AG09309 (cell line): ENCODE measurements at places on chromosomes 3 and 15.

- no peak for DNase-seq
Measured at GRCh38 chr3:127158614-127159229, 34.2 kb upstream of the PRR23E start.

GRCh38 chr3:13880811-13881156 lies 913 bp upstream of the WNT7A start:
- DNase-seq = no peak

DNA sequence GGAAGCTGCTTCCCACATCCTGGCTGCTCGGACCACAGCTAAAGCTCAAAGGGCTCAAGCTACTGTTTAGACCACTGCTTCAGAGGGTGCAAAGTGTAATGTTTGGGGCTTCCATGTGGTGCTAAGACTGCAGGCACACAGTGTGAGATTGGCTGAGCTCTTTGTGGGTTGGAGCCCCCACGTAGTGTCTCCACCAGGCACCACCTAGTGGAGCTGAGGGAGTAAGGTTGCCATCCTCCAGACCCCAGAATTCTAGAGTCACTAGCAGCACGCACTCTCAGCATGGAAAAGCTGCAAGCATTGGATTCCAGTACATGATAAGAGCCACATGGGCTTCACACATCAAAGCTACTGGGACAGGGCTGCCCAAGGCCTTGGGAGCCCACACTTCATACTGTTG lies 9.3 kb downstream of the MKRN3 start:
- DNase-seq = no peak

- no peak for DNase-seq
Measured at GRCh38 chr3:37809846-37810447, 51.7 kb upstream of the CTDSPL start.

DNA sequence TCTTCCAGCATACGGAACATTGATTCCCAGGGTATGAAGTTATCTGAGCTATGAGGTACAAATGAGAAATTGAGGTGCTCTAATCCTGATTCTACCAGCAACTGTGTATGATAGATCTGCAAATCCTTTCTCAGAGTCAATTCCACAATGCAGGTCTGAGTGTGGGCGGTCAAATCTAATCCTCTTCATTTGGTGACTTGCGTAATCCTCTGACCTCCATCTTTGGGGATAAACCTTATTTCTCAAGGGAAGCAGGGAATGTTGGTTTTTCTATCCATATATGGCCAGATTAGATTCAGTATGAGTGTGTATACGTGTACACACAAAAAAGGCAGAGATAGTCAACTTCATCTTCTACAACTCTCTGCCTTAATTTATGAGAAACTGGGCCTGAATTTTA lies 348.4 kb upstream of the IL12A start:
- no peak for DNase-seq

DNA sequence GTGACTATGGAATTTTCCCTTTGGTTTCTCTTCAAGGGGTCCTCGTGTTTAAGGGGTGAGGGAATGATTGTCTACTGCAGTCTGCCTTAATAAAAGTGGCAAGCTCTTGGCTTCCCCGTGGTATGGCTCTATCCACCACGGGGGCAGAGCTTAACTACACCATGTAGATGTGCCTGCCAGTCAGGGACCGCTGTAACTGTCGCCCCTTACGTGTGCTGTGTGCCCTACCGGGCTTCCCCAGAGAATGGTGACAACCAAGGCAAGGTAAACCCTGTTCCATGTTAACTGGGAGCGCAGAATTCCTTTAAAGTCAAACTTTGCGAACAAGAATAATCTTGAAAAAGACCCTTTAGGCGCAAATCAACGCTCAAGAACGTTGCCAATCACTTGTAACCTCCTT lies 966 bp upstream of the C3orf80 start:
- DNase-seq = no peak

DNA sequence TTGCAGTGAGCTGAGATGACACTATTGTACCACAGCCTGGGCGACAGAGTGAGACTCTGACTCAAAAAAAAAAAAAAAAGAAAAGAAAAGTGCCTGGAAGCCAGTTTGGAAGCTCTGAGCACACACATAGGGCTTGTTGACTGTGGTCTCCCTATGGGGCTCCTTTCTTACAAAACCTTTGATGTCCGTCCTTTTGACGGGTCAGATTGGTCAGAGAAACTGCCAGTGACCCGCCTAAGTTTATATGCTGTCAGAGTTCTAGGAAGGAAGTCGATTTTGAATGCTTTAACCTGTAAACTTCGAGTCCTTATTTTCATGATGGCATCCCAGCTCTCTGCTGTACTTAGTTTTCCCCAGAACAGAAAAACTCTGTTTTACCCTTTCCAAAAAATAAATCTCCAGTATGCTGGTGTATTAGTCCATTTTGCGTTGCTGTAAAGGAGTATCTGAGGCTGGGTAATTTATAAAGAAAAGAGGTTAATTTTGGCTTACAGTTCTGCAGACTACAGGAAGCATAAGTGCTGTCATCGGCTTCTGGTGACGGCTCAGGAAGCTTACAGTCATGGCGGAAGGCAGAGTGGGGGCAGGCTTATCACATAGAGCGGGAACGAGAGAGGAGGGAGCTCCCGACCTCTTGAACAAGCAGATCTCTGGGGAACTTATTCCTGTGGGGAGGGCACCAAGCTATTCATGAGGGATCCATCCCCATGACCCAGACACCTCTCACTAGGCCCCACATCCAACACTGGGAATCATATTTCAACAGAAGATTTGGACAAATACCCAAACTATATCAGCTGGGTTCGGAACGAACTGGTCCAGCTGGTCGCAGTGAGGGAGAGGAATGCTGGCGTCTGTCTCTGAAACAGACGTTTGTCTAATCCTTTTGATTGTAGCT lies 72.3 kb downstream of the LMLN start:
- no peak for DNase-seq

DNA sequence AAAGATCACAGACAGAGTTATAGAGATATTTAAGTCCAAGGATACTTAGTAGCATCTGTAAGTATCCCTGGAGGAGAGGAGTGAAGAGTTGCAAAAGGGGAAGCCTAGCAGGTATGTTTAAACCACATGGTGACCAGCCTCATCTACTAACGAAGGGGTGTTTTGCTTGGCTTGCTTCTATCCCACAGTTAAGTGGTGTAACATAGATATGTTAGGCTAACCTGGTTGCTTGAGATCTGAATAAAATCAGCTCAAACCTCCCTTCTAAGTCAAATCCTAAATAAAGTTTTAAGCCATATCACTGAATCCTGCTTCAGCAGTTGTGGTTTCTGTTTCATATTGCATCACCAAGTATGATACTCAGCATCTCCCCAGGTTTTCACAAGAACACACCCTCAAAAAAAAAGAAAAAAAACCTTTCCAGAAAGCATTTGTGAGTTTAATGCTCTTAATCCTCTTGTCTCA lies 880.2 kb downstream of the ROBO1 start:
- no peak for DNase-seq

- no peak for DNase-seq
Measured at GRCh38 chr3:43017004-43017403, 37.9 kb downstream of the GASK1A start.

GRCh38 chr3:58176827-58177489 lies 33.8 kb downstream of the DNASE1L3 start:
- DNase-seq = no peak

- DNase-seq = peak; percentile 65
Measured at GRCh38 chr3:23650371-23651140, 155.2 kb upstream of the UBE2E1 start.

GRCh38 chr15:94674296-94674695 lies 442.9 kb downstream of the MCTP2 start:
- DNase-seq = no peak

DNA sequence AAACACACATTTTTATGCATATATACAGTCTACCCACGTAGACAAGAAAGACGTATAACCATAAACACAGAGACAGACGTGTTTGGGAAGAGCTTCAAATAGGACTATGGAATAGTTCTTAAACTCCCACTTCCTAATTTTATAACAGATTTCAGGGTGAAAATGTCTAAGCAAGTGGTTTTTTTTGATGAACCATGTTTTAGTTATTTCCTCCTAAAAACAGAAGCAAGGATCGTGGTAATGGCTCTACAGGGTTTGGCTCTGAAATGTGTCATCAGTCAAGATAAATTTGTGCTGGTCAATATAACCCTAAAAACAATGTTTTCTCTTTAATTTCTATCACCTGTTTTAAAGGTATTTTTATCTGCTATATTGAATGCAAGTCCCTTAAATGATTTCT lies 58.2 kb downstream of the FMN1 start:
- no peak for DNase-seq

DNA sequence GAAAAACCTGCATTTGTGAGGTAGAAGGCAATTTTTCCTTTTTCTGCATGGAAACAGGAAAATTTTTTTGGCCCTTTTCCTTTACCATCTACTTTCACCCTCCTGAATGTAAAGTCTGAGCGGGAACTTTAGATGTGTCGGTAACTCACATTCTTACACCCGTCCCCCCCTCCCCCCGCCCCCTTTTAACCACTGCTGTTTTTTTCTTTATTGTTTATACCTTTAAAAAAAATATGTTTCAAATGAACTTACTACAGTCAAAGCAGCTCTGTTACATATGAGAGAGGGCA lies 487 bp upstream of the HES1 start:
- DNase-seq = no peak

DNA sequence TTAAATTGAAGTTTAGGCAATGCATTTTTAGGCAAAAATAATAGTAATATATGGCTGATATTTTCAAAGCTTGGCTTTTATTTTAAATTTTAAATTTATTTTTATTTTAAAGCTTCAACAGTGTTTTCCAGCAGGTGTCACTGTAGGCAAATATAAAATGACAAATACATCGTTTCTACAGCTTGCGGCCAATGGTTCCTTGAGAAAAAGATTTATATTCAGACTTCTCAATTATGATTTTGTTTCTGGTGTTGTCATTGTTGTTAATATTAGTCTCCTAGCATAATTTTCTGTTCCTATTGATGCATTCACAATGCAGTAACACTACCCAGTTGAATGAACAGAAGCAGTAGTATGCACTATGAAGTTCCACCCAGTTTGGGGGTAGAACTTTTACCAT lies 220.7 kb upstream of the DNAJC19 start:
- no peak for DNase-seq

DNA sequence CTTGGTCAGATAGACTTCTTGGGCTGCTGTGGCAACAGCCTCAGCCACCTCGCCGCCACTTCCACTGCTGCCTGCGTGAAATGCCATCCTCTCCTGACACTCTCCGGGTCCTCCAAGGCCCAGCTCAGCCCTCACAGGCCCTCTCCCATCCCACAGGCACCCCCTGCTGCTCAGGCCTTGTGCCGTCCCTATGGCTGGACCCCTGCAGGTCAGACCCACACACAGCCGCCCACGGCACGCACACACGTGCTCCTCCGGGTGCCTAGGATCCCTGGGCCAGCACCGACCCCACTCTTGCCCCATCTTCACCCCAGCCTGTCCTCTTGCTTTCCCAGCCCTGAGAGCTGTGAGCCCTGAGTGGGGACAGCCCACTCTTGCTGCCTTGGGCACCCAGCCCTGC lies 19.7 kb downstream of the CFAP100 start:
- no peak for DNase-seq

DNA sequence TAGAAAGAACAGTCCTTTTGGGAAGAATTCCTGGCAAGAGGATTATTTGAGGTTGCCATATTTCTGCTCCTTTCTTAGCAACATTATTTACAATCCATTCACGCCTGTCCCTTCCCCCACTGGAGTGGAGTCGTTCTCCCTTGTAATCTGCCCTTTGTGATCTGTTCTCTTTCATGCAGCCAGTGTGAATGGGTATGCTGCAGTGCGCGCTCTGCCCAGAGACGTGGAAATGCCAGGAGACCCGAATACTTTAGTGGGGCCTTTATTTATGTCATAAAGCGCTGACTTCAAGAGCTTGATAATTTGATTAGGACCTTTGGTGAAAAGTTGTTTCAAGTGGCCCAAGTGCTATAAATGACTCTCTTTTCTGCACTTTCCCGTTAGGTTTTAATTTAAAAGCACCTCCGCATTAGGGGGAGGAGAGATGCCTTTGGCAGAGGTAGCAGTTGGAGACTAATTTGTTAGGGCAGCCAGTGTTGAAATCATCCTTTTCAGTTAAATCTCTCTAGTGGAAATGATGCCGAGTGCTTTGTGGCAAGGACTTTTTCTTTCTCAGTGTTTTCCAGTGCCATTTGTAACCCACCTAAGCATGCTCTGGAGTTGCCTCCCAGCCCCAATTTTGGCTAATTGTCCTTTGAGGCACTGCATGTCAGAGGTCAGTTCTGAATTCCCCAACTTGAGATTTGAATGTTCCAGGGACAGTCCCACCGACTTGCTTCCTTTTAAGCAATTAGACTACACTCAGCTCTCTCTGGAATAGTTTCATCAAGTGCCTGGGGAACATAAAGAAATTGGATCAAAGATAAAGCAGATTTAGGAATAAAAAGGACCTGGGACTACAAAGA lies 52.4 kb downstream of the PSMD6 start:
- no peak for DNase-seq

DNA sequence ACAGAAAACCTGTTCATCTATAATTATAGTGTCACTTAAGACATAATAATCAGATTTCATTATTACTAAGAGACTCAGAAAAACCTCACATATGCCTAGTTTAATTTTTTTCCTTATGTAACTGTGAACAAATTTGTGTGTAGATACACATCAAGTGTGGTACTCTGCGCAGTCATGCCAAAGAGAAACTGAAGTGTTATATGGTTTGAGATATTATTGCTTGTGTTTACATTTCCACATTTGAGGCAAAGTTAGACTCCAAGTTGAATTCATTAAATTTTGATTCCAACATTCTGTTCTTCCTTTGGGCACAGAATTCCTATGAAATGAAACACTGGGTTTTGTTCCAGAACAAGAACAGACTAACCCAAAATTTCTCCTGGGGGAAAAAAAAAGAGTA lies 2.2 kb downstream of the MBNL1 start:
- DNase-seq = no peak

- no peak for DNase-seq
Measured at GRCh38 chr15:55532944-55533343, 24.9 kb upstream of the DNAAF4 start.

DNA sequence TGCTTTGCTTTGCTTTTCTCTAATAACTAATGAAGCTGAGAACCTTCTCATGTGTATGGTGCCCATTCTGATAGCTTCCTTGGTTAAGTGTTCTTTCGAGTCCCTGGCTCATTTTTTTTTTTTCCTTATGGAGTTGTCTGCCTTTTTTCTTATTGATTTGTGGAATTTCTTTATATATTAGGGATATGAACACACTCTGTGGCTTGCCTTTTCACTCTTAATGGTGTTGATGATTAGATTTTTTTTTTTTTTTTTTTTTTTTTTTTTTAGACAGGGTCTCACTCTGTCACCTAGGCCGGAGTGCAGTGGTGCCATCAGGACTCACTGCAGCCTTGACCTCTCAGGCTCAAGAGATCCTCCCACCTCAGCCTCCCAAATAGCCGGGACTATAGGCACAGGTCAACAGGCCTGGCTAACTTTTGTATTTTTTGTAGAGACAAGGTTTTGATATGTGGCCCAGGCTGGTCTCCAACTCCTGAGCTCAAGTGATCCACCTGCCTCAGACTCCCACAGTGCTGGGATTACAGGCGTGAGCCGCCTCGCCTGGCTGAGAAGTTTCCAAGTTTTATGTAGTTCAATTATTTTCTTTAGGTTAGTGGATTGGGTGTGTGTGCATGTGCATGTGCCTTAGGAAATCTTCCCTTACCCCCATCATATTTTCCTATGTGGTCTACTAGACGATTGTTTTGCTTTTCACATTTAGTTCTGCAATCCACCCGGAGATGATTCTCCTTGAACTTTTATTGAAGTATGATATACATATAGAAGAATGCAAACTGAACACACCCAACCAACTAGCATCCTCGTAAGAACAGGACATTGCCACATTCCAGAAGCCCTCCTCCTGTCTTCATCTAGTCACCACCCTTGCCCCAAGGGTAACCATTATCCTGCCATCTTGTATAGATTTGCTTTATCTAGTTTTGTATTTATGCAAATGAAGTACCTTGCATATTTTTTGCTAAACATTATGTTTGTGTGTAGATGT lies 1.7 kb upstream of the SNRPA1 start:
- DNase-seq = no peak
